NCI-H1436 treated with DMSO at 0.1 percent for 48 hours (cell line): ENCODE measurements at places on chromosomes 12 and 14.

DNA sequence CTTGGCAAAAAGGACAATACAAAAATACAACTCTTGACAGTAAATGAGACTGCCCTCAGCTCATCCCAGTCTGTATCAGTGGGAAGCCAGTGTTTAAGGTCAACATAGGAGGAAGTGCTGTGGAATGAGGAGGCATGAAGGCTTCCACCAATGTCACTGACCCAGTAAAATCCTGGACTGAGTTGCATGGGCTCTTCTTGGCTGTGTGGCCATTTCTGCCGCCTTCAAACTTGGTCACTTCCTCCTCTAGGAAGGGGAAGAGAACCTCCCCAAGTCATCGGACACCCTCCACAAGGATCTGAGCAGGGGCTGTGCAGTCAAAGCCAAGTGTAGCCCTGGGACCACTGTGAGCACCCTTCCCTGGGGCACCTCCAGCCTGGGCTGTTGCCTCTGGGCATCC is 11.9 kb downstream of the GPR68 start:
- DNase-seq, result no peak

DNA sequence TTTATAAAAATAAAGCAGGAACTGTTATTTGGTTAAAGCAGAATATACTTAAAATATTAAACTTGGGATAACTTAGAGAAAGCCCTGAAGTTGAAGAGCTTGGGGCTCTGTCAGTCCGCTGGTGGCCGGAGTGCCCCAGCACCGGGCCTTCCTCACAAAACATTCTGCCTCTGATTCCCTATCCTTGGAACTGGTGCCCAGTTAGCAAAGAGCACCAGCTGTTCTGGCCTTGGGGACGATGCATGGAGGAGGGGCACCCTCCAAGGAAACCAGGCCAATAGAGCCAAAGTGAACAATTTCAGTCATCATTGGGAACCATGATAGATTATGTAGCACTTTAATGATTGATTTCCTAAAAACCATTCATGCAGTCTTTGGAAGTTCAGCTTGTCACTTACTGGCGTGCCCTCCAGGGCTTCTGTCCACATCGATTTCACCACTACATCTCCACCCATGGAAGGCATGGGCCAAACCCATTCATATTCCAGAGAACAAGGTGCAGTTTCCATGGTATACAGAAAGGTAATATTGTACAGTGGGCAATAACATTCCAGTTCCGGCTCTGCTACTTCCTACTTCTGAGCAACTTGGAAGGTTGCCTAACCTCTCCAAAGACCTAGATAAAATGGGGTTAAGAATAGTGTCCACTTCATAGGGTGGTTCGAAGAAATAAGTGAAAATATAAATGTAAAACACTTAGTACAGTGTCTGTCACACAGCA is 145.9 kb downstream of the ETV6 start:
- DNase-seq, result no peak

DNA sequence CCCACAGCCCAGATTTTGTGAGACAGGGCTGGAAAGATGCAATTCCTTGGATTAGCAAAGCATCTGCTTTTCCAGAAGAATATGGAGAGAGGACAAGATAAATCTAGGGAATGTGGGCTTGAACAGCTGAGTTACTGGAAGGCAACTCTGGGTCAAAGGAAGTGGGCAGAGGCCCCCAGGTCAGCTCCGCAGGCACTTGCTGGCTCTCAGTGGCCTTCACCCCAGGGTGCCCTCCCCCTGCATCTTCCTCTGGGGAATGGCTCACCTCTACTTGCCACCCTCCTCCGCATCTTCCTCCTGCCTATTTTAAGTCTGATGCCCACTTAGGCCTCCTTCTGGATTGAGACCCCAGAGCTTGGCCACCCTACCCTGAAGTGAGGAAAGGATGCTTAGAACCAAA is 10.5 kb upstream of the PNMA1 start:
- no peak for DNase-seq

DNA sequence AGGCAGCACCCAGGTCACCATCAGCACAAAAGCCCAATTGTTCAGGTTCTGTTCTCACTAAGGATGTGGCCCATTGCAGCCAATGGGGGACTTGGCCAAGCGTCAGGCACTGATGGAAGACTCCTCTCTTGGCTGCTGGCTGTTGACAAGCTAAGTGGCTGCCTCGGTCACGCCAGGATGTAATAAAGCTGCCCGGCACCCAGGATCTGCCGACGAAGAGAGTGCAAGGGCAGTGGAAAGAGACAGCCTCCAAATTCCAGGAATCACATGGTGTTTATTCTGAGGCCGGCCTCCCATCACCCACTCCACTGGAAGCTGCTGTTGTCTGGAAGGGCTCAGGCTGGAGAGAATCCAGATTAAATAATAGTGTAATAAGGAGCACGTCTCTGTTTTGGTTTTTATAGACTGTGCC is 451.8 kb upstream of the TBX3 start:
- DNase-seq, result no peak

- peak; percentile 51 for DNase-seq
Observed at GRCh38 chr14:35533357-35534207, at the start of gene INSM2. INSM2 (plus strand) TSS chr14:35534164; CDS start chr14:35534253, 89 bp downstream.
